Mesothelial cell of epicardium (in vitro differentiated cells): ENCODE measurements at places on chromosomes 3 and 15.

GRCh38 chr3:53888232-53888631, 3.4 kb downstream of the SELENOK start:
- H3K4me3 ChIP-seq = no peak overlapping the region
- H3K27me3 ChIP-seq = peaks cover 3% of the 10 kb centered on the region
- H3K36me3 ChIP-seq = peaks cover 9% of the 10 kb centered on the region
- DNase-seq = no peak

DNA sequence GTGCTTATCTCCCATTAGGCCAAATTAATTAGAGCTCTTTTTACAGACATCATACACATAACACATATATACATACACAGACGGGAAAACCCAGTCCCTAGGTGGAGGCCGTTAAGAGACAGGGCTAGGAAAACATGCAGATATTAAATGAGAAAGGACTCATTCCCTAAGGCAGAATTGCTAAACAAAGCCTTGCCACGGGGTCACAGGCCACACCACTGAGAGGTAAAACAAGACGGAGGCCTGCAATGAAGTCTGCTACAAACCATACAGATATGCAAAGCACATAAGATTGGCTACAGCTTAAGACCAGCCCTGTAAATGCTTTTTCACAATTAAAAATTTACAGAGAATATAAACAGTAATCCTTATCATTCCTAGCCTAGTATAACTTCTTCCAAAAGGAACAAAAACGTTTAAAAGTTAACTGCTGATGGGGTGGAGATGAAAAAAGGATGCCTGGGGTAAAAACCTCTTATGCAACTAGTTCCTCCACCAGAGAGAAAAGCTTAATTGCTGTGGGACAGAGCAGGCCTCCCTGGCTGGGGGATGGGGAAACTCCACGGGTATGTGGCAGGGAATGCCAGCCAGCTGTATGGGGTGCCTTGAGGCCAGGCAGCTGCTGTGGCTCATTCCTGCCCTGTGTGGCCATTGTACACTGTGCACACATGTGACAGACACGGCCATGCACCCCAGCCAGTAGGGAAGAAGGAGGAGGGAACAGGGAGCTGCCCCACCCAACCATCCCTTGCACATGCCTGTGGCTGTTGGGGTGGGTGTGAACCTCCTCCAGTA, 481.4 kb upstream of the LMCD1 start:
- H3K27ac ChIP-seq = no peak overlapping the region
- no peak for DNase-seq
- H3K4me3 ChIP-seq = no peak overlapping the region
- peaks cover 4% of the 10 kb centered on the region for H3K36me3 ChIP-seq
- no peaks in the 10 kb centered on the region for H3K4me1 ChIP-seq
- no peaks in the 10 kb centered on the region for H3K27me3 ChIP-seq

- peaks cover 3% of the 10 kb centered on the region for H3K4me1 ChIP-seq
- H3K27ac ChIP-seq = no peak overlapping the region
- H3K4me3 ChIP-seq = no peak overlapping the region
- H3K27me3 ChIP-seq = no peaks in the 10 kb centered on the region
- H3K36me3 ChIP-seq = peaks cover 10% of the 10 kb centered on the region
Measured at GRCh38 chr3:140794507-140794906, 116.6 kb downstream of the TRIM42 start.

DNA sequence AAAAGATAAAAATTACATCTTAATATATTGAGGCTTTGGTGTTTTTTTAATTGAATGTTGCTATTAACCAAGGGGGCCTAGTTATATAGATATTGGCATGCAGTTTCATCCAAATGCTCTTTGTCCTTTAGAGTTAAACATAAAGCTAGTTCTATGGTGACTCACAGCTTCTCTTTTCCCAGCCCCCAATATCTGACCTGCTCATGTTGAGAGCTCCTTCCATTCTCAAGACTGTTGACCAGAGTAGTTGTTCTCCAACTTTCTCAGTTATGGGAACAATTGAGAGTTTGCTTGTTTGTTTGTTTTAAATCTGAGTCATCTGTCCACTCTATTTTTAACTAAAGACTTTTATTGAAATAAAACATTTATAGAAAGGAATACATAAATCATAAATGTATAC, 15.8 kb upstream of the RARB start:
- DNase-seq = no peak
- H3K4me3 ChIP-seq = no peak overlapping the region
- peaks cover 29% of the 10 kb centered on the region for H3K4me1 ChIP-seq
- H3K27ac ChIP-seq = no peak overlapping the region
- H3K27me3 ChIP-seq = no peaks in the 10 kb centered on the region

DNA sequence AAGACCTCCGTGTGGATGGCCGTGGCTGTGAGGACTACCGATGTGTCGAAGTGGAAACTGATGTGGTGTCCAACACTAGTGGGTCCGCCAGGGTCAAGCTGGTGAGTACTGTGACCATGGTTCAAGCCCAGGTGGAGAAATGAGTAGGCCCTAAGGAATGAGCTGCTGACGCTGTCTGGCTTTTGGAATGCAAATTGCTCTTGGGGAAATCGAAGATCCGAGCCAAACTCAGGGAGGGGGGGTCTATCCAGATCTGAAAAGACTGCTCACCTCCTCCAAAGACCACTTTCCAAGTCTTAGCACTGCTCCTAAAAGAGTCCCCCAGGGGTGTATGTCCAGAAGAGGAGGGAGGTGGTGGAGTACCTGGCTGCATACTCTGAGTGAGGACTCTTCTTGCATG, 13.1 kb downstream of the EXOSC7 start:
- no peaks in the 10 kb centered on the region for H3K27me3 ChIP-seq
- no peak overlapping the region for H3K4me3 ChIP-seq
- H3K27ac ChIP-seq = no peak overlapping the region
- DNase-seq = no peak
- peaks cover 24% of the 10 kb centered on the region for H3K36me3 ChIP-seq

- no peak overlapping the region for H3K4me3 ChIP-seq
- H3K27ac ChIP-seq = no peak overlapping the region
- DNase-seq = no peak
- H3K36me3 ChIP-seq = no peaks in the 10 kb centered on the region
Measured at GRCh38 chr3:13235079-13235478, 161.8 kb upstream of the IQSEC1 start.

DNA sequence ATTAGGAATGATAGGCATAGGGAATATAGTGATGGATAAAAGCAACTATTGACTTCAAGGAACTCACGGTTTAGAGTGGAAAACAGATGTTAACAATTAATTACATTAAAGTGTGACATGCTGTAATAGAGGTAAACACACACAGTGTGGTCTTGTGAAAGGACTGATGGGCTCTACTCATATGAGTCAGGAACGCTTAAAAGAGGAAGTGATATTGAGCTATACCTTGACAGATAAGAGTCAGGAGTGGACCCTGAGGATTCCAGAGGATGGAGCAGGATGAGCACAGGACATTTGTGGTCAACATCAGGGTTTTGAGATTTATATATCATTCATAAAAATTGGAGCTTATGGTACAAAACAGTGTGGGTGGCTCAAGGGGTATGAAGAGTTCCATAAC, 11.0 kb downstream of the EXOG start:
- peaks cover 17% of the 10 kb centered on the region for H3K36me3 ChIP-seq
- no peaks in the 10 kb centered on the region for H3K27me3 ChIP-seq
- no peaks in the 10 kb centered on the region for H3K4me1 ChIP-seq
- H3K4me3 ChIP-seq = no peak overlapping the region
- no peak for DNase-seq

GRCh38 chr3:25821746-25822573, 32.1 kb downstream of the OXSM start:
- H3K36me3 ChIP-seq = peaks cover 3% of the 10 kb centered on the region
- H3K4me1 ChIP-seq = peaks cover 12% of the 10 kb centered on the region
- DNase-seq = no peak
- H3K27ac ChIP-seq = peak overlapping the region; percentile 48
- no peak overlapping the region for H3K4me3 ChIP-seq
- no peaks in the 10 kb centered on the region for H3K27me3 ChIP-seq

DNA sequence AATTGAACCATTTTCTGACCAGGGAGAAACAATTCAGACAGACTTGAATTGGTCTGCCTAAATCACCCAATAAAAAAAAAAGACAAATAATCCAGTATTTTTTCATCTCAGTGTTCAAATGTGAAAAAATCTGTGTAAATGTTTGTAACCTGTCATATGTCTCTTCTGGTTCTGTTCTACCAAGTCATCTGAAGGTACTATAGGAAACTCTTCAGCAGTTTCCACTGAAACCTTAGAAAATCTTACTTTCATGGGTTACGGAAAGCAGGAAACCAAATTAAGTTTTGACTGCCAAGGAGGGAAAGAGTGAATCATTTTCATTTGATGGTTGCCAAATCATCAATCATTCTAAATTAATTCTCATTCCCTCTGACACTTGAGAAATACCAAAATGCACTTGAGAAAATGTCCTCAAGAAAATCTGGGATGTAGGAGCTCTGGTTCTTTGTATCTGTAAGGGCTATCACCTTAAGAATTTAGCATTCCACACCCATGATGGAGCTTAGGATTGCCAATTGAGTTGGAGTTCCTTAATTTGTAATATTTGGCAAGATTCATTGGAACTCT, 278.2 kb upstream of the KCNH8 start:
- no peak overlapping the region for H3K4me3 ChIP-seq
- H3K27me3 ChIP-seq = no peaks in the 10 kb centered on the region
- no peak overlapping the region for H3K27ac ChIP-seq
